ENCODE measurements at places on chromosomes 12 and 14.

- no peak for DNase-seq
Measured at GRCh38 chr12:24615967-24616411, 332.9 kb downstream of the BCAT1 start.

- DNase-seq: no peak
Measured at GRCh38 chr14:53452005-53452673, 299.0 kb upstream of the DDHD1 start.

DNA sequence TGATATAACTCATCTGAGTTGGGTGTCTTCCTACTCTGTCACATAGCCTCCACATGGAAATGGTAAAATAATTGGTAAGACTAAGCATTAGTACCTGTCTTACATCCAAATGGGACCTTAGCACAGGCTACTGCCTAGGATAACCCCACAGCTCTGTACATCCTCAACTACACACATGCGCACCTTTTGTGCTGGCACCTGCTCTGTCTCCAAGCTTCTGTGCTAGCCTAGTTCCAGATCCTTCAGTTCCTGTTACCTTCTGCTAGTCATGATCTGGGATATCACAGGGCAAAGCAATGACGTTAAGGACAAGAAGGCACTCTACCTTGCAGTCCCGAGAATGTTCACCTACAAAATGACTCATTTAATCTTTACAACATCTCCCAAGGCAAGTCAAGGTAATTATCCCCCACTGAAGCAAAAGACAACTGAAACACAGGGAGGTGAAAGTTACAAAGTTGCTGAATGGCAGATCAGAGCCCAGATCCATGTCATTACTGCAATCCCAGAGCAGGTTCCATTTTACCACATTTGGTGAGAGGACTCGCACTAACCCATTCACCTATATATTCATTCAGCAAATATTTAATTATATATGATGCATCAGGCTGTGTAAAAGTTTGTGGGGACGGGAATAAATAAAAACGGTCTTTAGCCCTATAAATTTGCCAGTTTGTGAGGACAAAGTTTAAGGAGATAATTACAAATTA lies 61.7 kb downstream of the PPM1H start:
- DNase-seq: no peak

DNA sequence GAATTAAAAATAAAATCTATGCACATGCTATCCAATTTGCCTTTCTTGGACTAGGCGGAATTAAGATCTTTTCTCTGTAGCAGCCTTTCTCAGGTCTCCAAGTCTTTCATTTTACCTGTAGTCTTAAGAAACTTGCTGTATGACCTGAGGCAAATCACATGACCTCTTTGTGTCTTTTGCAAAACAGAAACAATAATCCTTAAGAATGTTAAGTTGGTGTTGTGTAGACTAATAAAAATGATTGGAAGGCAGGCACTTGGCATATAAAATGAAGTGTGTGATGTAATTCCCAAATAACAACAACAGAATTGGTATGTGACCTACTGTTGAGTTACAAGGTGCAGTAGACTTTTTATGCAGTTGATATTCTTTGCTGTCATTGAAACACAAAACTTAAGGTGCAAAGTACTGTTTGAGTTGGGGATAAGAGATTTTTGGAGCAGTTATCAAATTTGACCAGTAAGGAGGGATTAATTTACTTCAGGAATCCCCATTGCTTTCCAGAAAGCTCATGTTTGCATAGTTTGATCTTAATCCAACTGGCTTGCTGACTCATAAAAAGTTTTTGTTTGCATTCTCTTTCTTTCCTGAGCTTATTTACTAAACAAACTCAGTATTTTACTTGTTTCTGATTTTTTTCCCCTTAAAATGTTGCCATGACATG lies 51.4 kb downstream of the SUSD6 start:
- no peak for DNase-seq

- no peak for DNase-seq
Measured at GRCh38 chr12:30108666-30109065, 324.9 kb upstream of the TMTC1 start.

DNA sequence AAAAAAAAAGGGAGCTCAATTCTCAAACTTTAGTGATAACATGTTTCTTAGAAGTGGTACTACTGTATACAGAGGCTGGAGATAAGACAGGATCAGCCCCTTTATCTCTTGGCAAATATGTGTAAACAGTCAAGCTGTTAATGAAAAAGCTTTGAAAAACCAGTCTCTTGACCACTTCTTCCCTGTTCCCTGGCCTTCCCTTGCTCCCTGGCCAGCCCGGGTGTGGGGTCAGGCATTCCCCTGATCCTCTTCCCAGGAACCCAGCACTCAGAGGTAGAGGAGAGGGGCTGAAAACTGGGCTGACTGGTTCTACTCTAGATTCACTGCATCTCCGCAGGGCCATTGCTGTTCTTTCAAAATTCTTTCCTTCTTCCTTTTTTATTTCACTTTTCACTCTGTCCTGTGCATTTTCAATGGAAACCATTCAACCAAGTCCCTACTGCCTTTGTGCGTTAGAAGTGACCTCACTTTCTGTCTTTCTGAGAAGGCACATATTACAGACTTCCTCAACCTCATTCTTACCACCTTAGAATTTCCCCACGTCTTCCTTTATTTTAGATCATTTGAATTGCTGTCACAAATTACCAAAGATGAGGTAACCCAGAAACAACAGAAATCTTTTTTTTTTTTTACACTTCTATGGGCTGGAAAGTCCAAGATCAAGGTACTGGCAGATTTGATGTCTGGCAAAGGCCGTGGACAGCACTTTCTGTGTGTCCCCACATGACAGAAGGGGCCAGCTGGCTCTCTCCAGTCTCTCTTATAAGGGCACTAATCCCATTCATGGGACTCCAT lies 5.7 kb downstream of the GNG2 start:
- DNase-seq: no peak

GRCh38 chr12:25757037-25757665 lies 201.3 kb upstream of the RASSF8 start:
- no peak for DNase-seq

- DNase-seq: peak; percentile 91
Measured at GRCh38 chr14:102323102-102323501, 3.6 kb downstream of the ZNF839 start.

- DNase-seq: no peak
Measured at GRCh38 chr14:95059126-95059525, 98.2 kb downstream of the DICER1 start.

DNA sequence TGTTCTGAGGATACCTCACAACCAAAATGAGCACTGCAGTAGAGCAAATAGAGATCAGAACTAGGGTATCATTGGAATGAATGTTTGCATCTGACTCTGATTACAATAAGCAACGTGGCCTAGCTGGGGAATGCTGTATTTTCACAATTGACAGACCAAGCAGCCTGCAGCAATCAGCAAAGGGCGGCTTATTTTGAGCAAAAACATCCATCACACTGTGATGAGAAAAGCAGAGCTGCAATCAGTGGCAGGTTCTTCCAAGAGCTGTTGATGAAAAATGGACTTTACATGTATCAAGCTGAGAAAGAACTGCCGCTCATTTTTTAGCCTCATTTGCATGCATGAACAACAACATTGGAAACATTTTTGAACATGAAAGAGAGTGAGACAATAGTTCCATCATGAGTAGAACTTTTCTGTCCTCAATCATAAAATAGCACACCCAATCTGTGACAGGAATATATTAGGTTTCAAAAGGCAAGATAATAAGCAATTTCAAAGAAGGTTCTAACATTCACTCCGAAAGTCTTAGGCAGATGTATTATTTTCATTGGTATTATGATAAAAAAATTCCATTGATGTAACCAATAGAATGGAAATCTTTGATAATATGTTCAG lies 249.7 kb upstream of the FBXO33 start:
- DNase-seq: no peak

DNA sequence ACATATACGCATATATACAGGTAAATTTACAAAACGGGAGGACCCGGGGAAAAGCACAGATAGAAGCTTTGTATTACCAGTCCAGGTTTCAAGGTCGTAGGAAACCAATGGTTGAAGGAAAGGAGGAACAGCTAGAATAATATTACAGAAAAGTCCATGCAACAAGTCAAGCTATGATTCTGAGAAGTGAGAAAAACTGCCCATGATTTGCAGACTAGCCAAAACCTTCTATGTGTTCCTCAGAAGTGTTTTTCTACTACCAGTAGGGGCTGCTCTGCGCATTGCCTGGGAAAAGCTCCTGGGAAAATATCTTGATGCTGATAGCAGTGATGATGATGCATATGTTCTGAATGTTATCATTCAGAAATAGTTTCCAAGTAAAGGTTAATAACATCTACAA lies 2.2 kb downstream of the PDZRN4 start:
- no peak for DNase-seq

GRCh38 chr12:94798113-94798512 lies 147.8 kb upstream of the TMCC3 start:
- DNase-seq: no peak

GRCh38 chr12:112176321-112177010 lies 51.1 kb downstream of the TRAFD1 start:
- no peak for DNase-seq

- DNase-seq: no peak
Measured at GRCh38 chr14:102077382-102077709, 9.5 kb downstream of the HSP90AA1 start.

GRCh38 chr12:68622250-68622649 lies 11.6 kb downstream of the RAP1B start:
- DNase-seq: no peak

GRCh38 chr12:119660076-119660475 lies 7.9 kb upstream of the PRKAB1 start:
- DNase-seq: no peak

- no peak for DNase-seq
Measured at GRCh38 chr14:96630281-96630680, 128.1 kb downstream of the PAPOLA start.

DNA sequence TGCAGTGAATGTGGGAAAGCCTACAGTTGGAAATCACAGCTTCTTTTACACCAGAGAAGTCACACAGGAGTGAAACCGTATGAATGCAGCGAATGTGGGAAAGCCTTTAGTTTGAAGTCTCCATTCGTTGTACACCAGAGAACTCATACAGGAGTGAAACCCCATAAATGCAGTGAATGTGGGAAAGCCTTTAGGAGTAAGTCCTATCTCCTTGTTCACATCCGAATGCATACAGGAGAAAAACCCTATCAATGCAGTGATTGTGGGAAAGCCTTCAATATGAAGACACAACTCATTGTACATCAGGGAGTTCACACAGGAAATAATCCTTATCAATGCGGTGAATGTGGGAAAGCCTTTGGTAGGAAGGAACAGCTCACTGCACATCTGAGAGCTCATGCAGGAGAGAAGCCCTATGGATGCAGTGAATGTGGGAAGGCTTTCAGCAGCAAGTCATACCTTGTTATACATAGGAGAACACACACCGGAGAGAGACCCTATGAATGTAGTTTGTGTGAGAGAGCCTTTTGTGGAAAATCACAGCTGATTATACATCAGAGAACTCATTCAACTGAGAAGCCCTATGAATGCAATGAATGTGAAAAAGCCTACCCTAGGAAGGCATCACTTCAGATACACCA lies 24.6 kb downstream of the ZNF26 start:
- DNase-seq: no peak

GRCh38 chr12:78057075-78057474 lies 226.4 kb downstream of the NAV3 start:
- no peak for DNase-seq

- DNase-seq: no peak
Measured at GRCh38 chr14:44317441-44317746, 189.7 kb downstream of the FSCB start.

DNA sequence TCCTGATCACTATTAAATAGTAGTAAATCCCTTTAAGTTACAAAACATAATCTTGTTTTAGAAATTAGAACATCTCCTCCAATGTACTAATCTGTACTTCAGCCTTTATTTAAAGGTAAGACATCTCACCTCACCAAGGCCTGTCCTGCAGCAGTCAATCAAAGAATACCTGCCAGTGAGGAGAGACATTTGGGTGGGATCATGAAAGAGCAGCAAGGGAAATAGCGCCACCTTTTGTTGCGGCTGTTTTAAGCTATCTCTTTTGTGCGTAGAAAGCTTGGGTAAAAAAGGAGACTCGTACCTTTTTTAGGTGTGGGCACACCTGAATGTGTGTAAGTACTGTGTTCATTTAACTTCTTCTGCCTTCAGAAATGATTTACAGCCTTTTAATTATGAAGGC lies 117.8 kb upstream of the TMTC1 start:
- DNase-seq: no peak

GRCh38 chr14:24432259-24433131 lies 2.7 kb downstream of the KHNYN start:
- DNase-seq: no peak

- peak; percentile 63 for DNase-seq
Measured at GRCh38 chr12:3885277-3886094, 12.3 kb upstream of the PARP11 start.

DNA sequence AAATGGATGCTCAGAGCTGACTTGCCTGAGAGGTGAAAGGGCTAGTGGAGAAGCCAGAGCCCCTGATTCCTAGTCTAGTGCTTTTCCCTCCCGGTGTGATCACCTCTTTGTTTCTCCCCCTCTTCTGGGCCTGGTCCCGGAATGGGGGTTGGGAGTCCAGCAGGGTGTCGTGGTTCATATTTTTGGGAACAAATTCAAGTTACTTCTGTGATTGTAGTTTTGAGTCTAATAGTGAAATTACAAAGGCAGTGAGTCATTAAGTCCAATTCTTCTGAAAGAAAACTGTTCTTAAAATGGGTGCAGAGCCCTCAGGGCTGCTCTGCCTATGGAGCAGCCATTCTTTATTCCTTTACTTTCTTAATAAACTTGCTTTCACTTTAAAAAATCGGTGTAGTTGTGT lies 7.6 kb downstream of the SUSD6 start:
- DNase-seq: no peak

DNA sequence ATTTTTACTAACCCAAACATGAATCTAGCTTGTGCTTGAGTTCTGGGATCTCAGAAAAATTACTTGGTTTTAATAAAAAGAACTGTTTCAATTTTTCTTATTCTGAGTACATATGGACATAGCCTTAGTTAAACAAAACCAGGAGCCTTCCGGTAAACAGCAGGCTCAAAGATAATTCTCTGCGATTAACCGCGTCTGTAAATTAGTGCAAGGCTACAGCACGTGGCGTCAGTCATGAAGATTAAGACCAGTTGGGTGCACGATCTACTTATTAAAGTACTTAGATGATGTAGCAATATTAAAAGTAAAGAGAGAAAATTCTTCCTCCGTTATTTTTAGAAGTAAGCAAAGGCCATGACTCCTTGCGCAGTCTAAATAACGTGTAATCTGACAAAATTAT lies 700 bp downstream of the KCNJ8 start:
- DNase-seq: no peak

DNA sequence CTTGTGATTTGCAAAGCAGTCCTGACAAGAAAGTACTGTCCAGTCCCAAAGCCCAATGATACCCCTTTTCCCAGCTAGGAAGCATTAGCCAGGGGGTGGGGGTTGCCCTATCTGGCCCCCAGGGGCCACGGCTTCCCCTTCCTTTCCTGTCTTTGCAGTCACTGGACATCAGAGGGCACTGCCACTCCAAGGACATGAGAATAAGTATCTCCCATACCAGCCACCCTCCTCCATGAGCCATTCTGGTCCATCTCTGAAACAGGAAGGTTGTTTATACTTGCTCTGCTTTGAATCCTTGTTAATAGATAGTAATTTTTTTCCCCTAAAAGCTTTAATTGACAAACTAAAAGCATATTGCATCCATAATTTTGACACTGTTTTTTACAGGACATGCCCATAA lies 29.7 kb downstream of the RBM19 start:
- DNase-seq: no peak

GRCh38 chr12:71567537-71567936 lies 96.1 kb downstream of the ZFC3H1 start:
- DNase-seq: peak; percentile 57

- no peak for DNase-seq
Measured at GRCh38 chr14:67428501-67429031, 16.6 kb upstream of the PLEK2 start.

- no peak for DNase-seq
Measured at GRCh38 chr12:29565727-29566126, 68.2 kb upstream of the OVCH1 start.

GRCh38 chr14:53538316-53538881 lies 385.3 kb upstream of the DDHD1 start:
- no peak for DNase-seq

All from head of caudate nucleus (tissue), 42 donors.